ENCODE measurements at places on chromosomes 7 and 10. TPM values are rescaled to one million over a fixed set of nuclear protein-coding genes. Genes with fewer than 3 reads are reported as not detected.

The MBL2 gene
- total RNA-seq: not detected

The SSMEM1 gene
- total RNA-seq: not detected

The CPVL gene
- total RNA-seq: 49.0 TPM

The TBXAS1 gene
- total RNA-seq: 4.4 TPM

The OR2A42 gene
- total RNA-seq: not detected

The HGF gene
- not detected for total RNA-seq

The AASS gene
- 18.4 TPM for total RNA-seq

The HOXA9 gene
- total RNA-seq: 6.9 TPM

The FAM13C gene
- not detected for total RNA-seq

The GSAP gene
- total RNA-seq: 19.0 TPM

The MSMB gene
- total RNA-seq: not detected

The MPP7 gene
- 5.4 TPM for total RNA-seq
